Stimulated activated CD4-positive, alpha-beta T cell treated with anti-CD3 and anti-CD28 coated beads, Interleukin-12 subunit alpha, Interleukin-12 subunit beta, amount 100 ng/mL, for 48 hours (primary cell): ENCODE measurements at places on chromosomes 11 and 22.

- DNase-seq, result no peak
These were observed 764 bp downstream of the TKFC start for GRCh38 chr11:61333550-61334433.

- no peak for DNase-seq
These were observed 54.0 kb downstream of the GAS2 start for GRCh38 chr11:22720457-22720856.

- peak; percentile 63 for DNase-seq
These were observed 31.2 kb downstream of the CD82 start for GRCh38 chr11:44596525-44597276.

DNA sequence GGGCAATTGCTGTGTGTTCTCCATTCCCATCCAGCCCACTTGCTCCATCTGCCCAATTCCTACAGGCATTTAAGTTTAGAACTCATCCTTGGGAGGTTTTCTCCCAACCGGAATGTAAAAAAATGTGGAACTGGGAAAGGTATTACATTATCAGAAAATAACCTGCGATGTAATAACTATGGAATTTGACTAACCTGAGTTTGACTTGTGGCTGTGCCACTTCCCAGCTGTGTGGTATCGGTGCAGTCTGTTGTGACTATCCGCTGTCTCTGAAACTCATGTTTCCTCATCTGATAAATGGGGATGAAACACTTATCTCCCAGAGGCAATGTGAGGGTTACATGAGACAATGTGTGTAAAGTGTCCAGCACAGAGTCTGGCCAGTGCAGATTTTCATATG lies 77.6 kb downstream of the TENM4 start:
- DNase-seq, result no peak

DNA sequence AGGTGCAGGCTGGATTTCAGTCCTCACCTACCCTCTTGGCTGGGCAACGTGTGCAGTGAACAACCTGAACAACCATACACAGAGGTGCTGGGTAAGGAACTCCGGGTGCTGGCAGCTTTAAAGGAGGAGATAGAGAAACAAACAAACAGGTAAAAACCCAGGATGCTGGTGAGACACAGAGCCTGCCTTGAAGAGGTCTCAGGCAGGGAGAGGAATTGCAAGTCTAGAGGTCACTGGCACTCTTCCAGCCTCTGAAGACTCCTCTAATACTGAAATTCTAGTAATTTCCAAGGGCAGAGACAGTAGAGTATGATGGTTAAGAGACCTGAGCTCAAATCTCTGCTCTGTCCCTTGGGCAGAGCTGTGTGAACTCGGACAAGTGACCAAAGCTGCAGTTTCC lies 192.5 kb downstream of the CEP164 start:
- no peak for DNase-seq

DNA sequence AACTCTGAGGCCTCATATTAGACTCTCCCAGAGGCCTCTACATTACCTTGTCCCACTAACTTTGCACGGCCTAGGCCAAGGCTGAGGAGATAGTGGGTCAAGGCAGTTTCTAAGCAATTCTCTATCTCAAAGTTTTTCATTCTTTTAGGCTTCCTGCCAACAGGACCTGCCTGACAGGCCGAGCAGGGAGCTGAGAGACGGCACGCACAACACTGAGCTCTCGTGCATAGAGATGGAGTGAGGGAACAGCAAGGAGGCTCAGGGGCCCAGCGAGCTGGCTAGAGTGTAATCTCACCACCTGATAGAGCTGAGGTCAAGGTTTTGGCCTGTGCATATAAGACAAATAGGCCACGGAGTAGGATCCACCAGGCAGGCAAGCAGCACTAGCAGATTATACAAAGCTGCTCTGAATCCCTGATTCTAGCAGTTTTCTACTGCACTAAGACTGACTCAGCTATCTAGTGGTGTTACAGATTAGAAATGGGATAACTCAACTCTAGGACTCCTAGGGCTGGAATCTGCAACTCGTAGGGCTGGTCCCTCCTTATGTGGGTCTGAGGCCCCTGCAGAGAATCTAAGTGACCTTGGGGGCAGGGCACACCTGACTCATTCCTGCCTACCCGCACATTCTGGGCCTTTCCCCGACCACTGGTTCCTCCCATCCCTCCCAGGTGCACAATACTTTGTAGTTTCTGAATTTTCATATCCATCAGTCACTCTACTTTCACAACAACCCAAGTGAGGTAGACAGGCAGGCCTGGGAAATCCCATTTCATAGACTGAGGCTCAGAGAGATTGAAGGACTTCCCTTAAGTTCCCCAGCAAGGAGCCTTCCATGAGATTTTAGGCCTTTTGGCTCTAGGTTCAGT lies 1.7 kb downstream of the CYB5R2 start:
- peak; percentile 41 for DNase-seq

GRCh38 chr11:71302534-71302909 lies 50.1 kb upstream of the SHANK2 start:
- DNase-seq, result no peak

- no peak for DNase-seq
These were observed 94.0 kb downstream of the RCN1 start for GRCh38 chr11:32184723-32185376.

- DNase-seq, result no peak
These were observed 16.6 kb downstream of the CAPRIN1 start for GRCh38 chr11:34068111-34068510.

GRCh38 chr11:134052988-134053945 lies 15.6 kb upstream of the JAM3 start:
- DNase-seq, result no peak

- DNase-seq, result no peak
These were observed 1.6 kb downstream of the NCAM1 start for GRCh38 chr11:112962579-112963367.

- no peak for DNase-seq
These were observed 9.1 kb downstream of the PRODH start for GRCh38 chr22:18927020-18927419.

- DNase-seq, result no peak
These were observed 111.2 kb downstream of the ZNF280B start for GRCh38 chr22:22397292-22397870.

DNA sequence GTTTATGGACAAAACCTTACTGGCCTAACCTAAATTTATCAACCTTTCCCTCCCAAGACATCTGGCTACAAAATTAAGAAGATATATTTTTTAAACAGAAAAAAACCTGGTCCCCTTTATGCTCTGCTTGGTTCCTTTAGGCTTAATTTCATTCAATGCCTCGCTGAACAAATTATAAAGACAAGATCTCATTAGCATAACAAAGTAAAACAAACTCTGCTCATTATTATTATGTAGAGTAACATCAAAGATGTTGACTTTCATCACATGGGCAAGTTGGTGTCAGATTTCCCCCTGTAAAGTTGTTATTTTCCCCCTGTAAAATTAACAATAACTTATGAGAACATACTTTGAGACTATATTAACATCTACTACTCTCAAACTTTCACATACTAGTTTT lies 11.0 kb downstream of the RRAS2 start:
- DNase-seq, result no peak

DNA sequence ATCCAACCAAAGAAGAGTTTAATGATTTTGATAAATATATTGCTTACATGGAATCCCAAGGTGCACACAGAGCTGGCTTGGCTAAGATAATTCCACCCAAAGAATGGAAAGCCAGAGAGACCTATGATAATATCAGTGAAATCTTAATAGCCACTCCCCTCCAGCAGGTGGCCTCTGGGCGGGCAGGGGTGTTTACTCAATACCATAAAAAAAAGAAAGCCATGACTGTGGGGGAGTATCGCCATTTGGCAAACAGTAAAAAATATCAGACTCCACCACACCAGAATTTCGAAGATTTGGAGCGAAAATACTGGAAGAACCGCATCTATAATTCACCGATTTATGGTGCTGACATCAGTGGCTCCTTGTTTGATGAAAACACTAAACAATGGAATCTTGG lies 23.9 kb downstream of the KDM4D start:
- DNase-seq, result no peak

GRCh38 chr11:129115652-129116586 lies 76.2 kb downstream of the ARHGAP32 start:
- DNase-seq, result no peak

GRCh38 chr22:35622191-35622913 lies 5.2 kb upstream of the MB start:
- DNase-seq, result no peak

DNA sequence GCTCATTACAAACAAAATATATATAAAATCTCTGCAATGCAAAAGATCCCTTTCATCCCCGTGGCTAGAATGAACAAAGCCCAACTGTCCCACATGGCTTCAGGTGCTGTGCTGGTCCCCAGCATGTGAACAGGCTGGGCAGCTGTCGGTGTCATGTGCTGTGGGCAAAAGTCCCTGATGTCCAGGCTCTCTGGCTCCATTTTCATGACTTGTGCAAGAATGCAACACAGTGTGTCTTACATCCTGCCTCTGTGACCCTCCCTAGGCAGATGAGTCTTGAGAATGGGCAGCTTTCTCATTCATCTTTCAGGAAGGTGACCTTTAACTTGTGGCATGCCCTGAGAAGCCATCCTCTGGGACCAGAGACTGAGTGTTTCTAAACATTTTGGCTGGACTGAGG lies 14.5 kb downstream of the GUCD1 start:
- no peak for DNase-seq

- DNase-seq, result no peak
These were observed 56.9 kb downstream of the MICAL2 start for GRCh38 chr11:12167061-12168000.

DNA sequence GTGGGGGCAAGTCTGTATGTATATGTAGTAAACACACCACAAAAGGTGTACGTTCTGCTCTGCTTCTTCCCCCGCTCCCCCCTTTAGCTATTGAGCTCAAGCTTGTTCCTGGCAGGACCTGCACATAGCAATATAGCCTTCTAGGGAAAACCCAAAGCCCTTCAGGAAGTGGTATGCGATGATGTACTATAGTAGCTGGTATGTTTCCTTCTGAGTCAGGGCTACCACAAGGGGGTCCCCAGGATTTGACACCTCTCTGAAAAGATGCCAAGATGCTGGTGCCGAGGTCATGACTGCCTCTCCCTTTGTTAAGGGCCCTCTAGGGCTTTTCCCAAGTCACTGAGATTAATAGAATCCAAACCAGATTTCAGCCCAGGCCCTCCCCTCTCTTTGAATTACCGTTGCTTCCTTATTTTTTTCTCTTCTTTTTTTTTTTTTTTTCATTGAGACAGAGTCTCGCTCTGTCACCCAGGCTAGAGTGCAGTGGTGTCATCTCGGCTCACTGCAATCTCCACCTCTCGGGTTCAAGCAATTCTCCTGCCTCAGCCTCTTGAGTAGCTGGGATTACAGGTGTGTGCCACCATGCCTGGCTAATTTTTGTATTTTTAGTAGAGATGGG lies 268.4 kb downstream of the ETS1 start:
- DNase-seq, result peak; percentile 75

- no peak for DNase-seq
These were observed 28.6 kb downstream of the RIBC2 start for GRCh38 chr22:45442116-45442515.

DNA sequence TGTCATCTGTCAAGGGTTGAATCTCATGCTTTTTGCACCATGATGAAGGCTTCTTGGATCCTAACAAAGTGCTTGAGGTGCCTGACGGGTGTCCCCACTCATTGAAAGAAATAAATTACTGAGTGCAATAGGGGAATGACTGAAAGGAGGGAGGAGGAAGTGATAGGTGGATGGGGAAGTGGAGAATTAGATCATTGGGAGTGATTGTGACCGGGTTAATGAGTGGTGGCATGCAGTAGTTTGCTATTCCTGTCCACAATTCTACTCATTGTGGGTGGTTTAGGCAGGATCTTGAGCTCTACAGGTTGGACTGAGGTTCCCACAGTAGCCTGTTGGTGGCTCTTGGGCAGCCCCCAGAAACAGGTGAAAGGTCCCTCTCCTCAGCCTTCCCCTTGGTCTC lies 44.3 kb downstream of the THAP12 start:
- DNase-seq, result no peak

DNA sequence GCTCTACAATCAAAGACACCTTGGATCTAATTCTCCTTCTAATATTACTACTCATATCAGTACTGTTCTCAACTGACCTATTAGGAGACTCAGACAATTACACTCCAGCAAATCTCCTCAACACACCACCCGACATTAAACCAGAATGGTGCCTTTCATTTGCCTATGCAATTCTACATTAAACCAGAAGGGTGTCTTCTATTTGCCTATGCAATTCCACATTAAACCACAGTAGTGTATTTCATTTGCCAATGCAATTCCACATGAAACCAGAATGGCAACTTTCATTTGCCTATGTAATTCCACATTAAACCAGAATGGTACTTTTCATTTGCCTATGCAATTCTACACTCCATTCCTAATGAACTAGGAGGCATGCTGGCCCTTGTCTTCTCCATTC lies 15.3 kb upstream of the APOL3 start:
- DNase-seq, result no peak

GRCh38 chr11:6962141-6962540 lies 35.9 kb downstream of the ZNF215 start:
- DNase-seq, result no peak

DNA sequence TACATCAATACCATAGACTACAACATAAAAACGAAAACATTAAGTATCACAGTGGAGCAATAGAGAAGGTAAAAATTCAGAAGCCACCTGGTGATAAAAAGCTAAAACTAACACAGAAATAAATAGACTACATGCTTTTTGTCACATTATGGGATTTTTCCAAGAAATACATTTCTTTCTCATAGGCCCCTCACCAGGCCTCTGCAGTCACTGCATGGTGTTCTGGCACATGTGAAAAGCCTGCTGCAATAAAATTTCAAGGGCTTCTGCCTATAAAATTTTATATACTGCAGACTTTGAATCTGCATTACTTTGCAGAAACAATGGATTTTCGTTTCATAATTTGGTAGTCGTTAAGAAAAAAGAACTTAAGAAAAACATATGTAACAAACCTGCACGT lies 655.5 kb downstream of the CNTN5 start:
- no peak for DNase-seq

DNA sequence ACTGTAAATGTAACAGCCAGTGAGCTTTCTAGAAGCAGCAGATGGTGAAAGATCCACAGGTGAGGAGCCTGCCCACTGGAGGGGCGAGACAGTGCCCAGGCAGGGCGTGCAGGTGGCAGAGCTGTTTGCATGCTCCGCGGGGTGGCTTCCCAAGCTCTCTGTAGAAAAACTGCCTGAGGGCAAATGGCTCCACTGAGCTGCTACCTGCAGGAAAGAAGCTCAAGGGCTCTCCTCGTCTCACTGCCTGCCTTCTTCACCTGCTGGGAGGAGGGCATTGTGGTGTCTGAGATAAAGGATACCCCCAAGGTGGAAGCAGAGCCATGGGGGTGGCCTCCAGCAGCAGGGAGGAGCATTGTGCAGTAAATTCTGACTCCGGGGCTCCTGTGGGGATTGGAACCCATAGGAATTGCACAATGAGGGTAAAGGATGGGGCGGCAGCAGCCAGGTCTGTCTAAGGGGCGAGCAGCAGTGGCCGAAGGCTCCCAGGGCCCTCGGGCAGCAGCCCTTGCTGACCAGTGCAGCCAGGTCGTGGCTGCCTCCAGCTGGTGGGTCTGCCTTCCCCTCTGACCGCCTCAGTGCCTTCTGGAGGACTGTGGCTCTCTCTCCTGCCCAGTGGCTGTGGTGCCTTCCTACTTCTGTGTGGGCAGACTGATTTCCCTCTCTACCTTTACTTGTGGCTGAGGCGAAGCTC lies 28.0 kb upstream of the CABP7 start:
- DNase-seq, result no peak

GRCh38 chr22:50062509-50063135 lies 4.5 kb upstream of the TTLL8 start:
- DNase-seq, result no peak

- DNase-seq, result no peak
These were observed 371.6 kb downstream of the CADM1 start for GRCh38 chr11:115132436-115133228.

GRCh38 chr11:84524422-84525051 lies 1102.6 kb downstream of the DLG2 start:
- no peak for DNase-seq
